Left renal cortex interstitium (tissue), 4 donors: ENCODE measurements at places on chromosomes 2 and 18.

DNA sequence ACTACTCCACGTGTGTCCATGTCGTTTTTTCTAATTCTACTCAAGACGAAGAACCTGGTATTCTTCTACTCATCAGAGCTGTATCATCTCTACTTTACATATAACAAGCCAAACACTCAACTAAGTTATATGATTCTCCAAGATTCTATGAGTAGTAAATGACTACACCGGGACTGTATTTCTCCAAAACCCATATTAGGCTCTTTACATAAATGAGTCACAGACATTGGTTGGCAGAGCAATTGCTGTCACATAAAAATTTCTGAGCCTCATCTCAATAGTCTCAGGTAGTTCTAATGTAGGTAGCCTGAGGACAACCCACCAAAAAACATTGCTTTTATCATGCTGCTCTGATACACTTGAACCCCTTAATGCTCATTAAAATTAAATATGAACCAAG lies 1092.3 kb upstream of the NXPH2 start:
- DNase-seq = no peak

- DNase-seq = peak; percentile 62
Measured at GRCh38 chr2:231601356-231602229, 8.9 kb downstream of the TEX44 start.

DNA sequence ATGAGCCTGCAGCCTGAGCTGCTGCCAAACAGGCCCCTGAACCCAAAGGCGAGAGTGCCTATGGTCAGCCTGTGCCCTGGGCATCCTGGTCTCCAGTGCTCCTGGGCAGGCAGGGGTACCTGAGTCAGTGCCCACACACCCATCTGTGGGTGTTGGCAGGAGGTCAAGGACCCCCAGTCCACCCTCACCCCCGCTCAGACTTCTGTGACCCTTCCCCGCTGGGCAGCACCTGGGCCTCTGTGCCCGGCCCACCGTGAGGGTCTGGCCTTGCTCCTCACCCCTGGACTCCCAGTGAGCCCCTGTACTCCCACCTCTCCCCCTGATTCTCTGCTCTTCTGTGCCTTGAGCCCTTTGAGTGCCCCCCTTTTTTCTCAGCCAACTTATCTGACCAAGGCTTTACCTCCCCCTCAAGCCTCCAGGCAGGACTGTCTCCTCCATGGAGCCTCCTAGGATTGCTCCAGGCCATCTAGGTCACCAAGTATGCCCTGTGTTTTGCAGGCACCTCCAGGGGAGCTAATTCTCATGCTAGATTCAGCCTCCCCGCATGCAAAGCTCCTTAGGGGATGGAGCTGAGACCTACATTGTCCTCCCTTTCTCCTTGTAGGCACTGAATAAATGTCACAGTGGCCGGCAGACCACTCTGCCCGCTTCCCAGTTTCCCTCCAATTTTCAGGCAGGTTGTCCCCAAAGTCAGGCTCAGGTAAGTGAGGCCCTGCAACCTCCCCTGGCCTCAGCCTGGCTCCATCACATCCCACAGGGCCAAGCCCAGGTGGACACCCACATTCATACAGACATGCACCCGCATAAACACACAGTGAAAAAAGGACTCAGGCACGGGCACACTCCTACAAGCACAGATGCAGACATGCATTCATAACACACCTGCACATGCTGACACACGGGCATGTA lies 21.9 kb upstream of the PTMA start:
- DNase-seq = no peak

DNA sequence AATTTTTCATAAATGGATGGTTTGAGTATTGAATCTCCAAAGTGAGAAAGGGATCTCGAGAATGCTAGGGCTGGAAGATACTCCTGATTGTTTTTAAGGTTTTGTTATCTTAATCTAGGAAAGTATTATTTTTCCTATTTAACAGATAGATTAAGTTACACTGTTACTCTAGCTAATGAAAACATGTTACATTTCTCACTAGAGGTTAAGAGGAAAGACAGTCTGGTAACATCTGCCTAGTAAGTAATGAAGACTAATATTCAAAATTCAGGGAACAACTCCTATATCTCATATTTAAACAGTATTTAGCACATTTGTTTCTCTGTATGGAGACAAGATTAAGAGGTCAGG lies 2.0 kb downstream of the GALNT3 start:
- DNase-seq = no peak

DNA sequence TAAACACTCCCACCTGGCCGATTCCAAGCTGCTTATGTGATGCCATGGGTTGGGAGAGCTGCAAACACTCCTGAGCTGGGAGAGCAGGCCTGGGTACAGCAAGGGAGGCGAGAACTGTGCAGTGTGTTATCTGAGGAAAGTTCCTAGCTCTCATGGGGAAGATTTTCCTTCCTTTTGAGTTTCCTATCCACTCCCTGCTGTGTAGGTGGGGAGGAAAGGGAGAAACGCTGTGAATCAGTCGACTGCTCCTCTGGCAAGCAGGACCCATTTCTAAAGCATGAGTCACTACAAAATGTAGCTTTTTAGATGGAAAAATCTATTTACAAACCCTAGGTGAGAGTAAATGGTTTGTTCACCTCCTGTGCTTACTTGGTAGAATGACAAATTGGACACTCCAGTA lies 80.4 kb downstream of the SH3RF3 start:
- DNase-seq = no peak

- DNase-seq = no peak
Measured at GRCh38 chr2:241257419-241258032, 57.9 kb downstream of the HDLBP start.

DNA sequence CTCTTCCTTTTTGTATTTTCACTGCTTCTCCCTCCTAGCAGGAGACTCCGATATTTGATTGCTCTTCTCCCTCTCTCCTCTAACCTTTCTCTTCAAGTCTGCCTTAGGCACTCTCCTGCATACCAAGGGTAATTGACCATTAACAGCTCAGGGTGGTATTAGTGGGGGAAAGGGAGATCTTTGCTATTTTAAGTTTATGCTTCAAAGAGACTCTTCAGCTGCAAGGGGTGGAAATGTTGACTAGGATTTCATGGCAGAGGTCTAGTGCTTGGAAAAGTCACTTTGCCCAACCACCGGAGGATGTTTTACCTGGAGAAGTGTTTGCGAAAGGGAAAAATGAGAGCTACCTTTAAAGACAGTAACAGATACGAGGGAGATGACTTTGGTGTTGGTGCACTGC lies 453.7 kb downstream of the SLC4A3 start:
- DNase-seq = no peak

DNA sequence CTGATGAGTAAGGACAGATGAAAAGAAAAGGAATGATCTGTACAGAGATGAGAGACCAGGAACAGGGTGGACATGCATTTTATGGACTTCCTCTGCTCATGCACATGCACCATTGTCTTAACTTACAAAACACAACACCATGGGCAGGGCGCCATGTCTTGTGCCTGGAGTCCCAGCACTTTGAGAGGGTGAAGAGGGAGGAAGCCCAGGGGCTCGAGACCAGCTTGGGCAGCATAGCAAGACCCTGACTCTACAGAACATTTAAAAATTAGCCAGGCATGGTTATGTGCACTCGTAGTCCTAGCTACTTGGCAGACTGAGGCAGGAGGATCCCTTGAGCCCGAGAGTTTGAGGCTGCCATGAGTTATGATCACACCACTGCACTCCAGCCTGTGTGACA lies 86.9 kb downstream of the ZFP36L2 start:
- no peak for DNase-seq

- DNase-seq = no peak
Measured at GRCh38 chr2:210230518-210230917, 5.3 kb upstream of the ACADL start.

- no peak for DNase-seq
Measured at GRCh38 chr18:12304351-12305210, 3.5 kb upstream of the TUBB6 start.
